ENCODE measurements at places on chromosomes 2 and 18.

- DNase-seq: no peak
Observed at GRCh38 chr2:235098269-235098668, 146.5 kb downstream of the SH3BP4 start.

DNA sequence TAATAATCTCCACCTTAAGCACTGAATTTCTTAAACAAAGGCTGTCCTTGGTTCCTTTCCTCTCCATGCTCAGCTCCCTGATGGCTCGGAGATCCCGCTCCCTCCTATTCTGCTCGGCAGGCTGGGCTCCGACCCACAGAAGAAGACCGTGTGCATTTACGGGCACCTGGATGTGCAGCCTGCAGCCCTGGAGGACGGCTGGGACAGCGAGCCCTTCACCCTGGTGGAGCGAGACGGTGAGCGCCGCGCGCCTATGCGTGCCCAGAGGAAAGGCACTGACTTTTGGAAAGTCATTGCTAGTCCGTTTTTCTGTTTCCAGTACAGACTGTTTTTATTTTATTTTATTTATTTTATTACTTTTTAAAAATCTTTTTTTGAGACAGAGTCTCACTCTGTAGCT lies 9.6 kb downstream of the CNDP2 start:
- no peak for DNase-seq

DNA sequence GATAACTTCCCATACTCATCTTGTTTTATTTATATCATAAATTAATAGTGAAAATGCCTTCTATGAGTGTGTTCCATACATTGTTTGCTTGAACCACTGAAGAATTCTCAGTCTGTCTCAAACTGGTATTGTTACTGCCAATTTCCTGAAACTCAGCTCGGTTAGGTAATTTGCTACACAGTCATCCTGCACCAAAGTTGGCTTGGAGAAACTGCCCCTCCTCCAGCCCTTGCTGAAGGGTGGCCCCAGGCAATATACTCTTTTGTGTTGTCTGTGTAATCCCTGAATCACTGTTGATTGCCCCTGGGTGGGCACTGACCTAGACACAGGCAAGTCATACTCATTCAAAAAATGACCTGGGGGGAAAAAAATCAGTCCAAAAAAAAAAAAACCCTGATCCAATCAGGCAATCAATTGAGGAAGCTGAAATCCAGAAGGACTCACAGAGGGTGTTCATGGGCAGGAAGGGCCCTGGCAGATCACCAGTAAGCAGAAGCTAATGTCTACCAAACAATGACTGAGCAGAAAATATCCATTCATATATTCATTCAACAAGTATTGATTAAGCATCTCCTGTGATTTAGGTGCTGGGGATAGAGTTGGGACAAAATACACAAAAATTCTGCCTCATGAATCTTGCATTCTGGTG lies 3.8 kb upstream of the SESTD1 start:
- DNase-seq: no peak

DNA sequence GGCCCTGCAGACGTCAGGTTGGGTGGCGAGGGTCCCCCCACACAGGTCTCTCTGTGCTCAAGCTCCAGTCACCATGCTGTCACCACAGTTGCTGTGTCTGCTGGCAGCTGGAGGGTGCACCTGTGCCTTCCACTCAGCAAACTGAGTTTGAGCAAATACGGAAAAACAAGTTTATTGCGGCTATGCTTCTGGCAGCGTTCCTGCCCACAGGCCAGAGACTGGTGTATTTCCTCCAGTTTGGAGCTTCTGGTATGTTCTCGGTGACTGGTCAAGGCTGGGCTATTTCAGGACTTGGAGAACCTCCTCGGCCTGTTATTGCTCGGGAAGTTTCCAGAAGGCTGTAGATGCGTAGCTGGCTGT lies 132.6 kb downstream of the SEPTIN10 start:
- no peak for DNase-seq

GRCh38 chr2:31328026-31328425 lies 86.5 kb downstream of the XDH start:
- no peak for DNase-seq

DNA sequence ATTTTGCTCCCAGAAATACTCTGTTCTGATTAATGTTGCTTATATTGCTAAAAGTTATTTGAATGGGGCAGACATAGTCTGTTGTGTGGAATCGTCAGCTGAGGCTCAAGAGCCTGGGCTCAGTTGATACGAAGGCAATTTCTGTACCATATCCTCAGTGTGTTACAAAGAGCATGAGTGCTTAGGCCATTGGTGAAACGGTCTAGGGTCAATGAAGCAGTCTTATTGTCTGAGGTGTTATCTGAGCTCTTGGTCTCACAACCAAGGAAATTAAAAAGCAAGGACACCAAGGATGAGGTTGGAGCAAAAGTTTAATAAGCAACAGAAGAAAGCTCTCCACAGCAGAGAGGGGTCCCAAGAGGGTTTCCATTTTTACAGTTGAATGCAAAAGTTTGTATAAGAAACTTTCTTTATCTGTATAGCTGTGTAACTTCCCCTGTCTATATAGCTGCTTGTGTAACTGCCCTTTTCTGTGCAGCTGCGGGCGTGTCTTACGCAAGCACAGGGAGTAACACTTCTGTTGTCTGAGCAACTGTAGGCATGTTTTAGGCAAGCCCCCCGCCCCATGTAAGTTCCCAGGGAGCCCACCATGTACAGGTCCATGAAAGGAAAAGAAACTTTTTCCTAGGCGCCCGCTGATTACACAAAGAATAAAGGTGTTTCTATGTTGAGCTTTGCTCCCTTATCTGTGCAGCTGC lies 40.6 kb upstream of the DSC1 start:
- DNase-seq: no peak

DNA sequence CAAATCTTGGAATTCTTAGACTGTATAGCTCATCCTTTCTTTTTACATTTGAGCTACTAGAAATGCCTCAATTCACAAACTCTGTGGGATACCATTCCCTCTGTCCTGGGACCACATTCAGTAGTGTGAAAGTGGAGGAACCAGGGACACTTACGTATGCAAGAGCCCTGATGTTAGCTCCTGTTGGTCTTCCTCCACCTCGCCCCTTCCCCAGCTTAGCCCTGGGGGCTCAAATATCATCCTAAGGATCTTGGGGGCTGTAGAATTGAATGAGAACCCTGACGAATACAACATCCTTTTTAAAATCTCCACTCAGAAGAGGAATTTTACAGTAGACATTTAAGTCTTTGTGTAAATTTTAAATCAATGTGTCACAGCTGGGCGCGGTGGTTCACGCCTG lies 65.2 kb upstream of the RAPH1 start:
- DNase-seq: no peak

GRCh38 chr2:213161759-213162515 lies 10.5 kb upstream of the IKZF2 start:
- DNase-seq: no peak

DNA sequence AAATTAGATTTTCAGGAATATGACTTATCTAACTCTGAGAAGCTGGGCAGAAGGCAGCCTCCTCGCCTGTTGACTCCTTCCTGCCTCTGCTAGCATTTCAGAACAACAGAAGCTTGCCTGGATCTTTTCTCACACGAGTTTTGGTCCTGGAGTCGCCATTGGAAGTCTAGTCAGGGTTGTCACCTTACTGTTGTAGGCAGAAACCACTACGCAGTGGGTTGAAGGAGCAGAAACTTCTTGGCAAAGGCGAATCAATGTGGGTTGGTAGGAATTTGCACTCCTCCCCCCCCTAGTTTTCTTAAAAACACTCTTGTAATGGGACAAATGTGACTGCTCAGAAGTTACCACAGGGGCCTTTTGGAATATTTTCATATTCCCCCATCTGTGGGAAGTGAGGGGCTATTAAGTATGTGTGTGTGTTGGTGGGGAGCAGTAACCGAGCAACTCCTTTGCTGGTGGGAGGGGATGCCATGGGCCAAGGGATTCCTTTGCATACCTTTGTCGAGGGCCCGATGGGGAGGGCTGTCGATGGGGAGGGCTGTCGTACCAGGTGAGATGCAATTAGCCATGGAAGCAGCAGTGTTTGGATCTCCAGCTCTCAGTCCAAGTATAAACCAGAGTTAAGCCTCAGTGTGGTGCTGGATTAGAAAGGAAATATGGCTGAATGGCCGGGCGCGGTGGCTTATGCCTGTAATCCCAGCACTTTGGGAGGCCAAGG lies 117.4 kb downstream of the FMNL2 start:
- DNase-seq: no peak

- DNase-seq: no peak
Observed at GRCh38 chr18:46397174-46397573, 259.8 kb downstream of the LOXHD1 start.

DNA sequence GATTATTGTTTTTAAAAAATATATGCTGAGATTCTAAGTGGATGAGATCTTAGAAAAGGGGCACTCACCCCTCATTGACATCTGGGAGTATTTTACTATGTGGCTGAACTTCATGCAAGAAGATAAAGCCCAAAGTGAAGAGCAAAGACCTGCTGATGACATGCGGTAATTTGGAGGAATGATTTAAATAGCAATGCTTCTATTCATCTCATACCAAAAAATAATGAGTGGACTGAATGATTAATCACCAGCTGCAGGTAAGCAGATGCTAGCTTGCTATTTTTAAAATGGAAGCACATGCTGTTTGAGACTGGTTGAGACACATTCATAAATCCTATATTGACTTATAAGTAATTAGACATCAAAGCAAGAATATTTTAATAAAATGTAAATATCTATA lies 12.7 kb upstream of the CDK15 start:
- DNase-seq: no peak

- no peak for DNase-seq
Observed at GRCh38 chr2:42764096-42764495, at the start of gene OXER1. TSS of gene OXER1 (minus strand) at chr2:42764135. CDS start at chr2:42764062, 73 bp downstream.

- DNase-seq: no peak
Observed at GRCh38 chr18:11872479-11873136, 21.4 kb downstream of the CHMP1B start.
